ENCODE measurements at places on chromosomes 1 and 21. TPM values are rescaled to one million over a fixed set of nuclear protein-coding genes. Genes with fewer than 3 reads are reported as not detected.

MTARC2 gene
- total RNA-seq: 10.1 TPM

LCE1B gene
- total RNA-seq: not detected

ADAM30 gene
- not detected for total RNA-seq

IFI16 gene
- 0.36 TPM for total RNA-seq

PTAFR gene
- 0.13 TPM for total RNA-seq

MCL1 gene
- total RNA-seq: 126 TPM

ANGPTL1 gene
- not detected for total RNA-seq

SERPINC1 gene
- total RNA-seq: 0.64 TPM

LRRC7 gene
- total RNA-seq: not detected

CELA2A gene
- 0.72 TPM for total RNA-seq

HS2ST1 gene
- total RNA-seq: 81.0 TPM

MAB21L3 gene
- total RNA-seq: not detected

PDZK1 gene
- total RNA-seq: 2.3 TPM

TM2D1 gene
- total RNA-seq: 43.2 TPM

ZCCHC17 gene
- total RNA-seq: 30.6 TPM

AVPR1B gene
- not detected for total RNA-seq

NBPF20 gene
- 3.5 TPM for total RNA-seq
